ENCODE measurements at places on chromosomes 13 and 19.

DNA sequence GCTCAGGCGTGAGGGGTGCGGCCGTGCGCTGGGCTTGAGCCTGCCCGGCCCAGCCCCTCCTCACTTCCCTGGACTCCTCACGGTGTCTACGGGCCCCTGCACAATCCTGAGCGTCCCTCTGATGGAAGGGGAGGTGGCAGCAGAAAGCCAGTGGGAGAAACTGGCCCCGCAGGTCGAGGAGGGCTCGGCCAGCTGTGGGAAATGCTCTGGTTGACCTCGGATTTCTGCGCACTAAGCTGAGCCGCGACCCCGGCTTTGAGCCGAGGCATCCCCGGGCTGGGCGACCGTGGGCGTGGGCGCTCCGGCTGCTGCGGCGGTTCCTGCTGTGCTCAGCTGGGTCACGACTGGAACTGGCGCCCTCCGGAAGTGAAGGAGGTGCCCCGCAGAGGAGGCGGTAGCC lies 70.1 kb downstream of the ZNF208 start:
- no peak for DNase-seq

DNA sequence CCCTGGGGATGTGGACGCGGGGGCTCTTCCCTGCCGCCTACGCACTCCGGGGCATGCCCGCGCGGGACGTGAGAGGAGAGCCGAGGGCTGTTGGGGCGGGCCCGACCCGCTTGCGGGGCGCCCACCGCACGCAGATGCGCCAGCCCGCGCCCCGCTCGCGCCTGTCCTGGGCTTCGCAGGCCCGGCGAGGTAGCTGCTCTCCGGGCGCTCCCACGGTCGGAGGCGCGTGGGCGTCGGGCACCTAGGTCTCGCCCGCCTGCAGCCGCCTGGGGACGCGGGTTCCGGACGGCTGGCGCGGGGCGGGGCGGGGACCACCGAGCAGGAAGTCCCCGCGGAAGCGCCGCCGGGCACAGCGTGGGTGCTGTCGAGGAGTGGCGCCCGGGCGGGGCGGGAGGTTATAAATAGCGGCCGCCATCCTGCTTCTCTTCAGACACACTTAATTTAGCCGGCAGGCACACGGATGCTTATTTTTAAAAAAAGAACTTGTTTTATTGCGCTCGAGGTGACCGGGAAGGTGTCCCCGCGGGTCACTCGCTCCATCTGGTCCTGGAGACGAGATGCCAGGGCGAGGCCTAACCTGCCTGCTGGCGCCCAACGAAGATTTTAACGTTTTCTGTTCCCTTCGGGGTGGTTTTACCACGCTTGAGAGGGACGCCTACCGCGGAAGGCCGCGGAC lies 561 bp upstream of the GJA3 start:
- DNase-seq: peak; percentile 63

DNA sequence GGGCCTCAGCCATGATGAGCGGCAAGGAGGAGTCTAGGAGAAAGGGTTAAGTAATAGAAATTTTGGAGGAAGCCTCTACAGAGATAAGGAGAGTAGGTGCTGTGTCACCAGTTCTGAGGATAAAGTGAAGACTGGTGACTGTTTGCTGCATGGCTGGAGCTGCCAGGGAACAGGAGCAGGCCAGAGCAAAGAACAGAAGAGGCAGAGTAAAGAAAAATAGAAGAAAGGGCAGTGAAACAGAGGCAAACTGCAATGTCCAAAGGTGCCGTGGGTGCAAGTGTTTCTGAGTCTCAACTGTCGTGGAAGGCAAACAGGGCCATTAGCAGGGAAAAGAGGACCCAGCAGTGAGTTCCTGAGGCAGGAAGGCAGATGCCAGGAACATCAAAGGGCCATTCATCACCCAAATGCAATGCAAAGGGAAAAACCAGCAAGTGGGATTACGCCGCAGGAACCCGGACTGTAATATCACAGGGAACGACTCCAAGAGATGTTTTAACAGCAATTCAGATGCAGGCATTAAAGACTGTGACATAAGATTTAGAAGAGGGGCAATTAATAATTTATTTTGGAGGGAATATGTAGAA lies 318.3 kb downstream of the FOXO1 start:
- no peak for DNase-seq

GRCh38 chr13:51044023-51044665 lies 66.9 kb downstream of the C13orf42 start:
- DNase-seq: no peak

- DNase-seq: no peak
Observed at GRCh38 chr13:98083507-98083906, 59.4 kb upstream of the FARP1 start.

DNA sequence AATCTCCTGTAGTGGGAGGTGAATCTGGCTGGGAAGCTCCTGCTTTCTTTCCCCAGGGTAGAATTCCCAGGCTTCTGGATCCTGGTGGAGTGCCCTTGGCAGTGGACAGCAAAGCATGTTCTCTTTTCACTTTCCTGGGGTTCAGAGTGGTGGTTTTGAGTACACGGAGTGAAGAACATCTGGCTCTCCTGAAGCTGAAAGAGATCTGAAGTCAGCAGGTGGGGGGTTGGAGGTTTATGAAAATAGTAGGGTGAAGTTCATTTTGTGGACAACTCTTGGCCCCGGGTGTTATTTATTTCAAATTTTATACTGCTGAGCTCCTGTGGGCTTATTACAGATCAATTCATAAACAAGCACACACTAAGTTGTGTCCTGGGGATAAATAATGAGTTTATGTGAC lies 497.3 kb downstream of the KLF5 start:
- DNase-seq: no peak

GRCh38 chr19:1871630-1872029 lies 8.3 kb upstream of the KLF16 start:
- no peak for DNase-seq

- DNase-seq: peak; percentile 54
Observed at GRCh38 chr19:10544242-10544752, 593 bp downstream of the ATG4D start.

- no peak for DNase-seq
Observed at GRCh38 chr13:64441740-64442139, 2788.4 kb downstream of the PCDH9 start.

- DNase-seq: no peak
Observed at GRCh38 chr19:12786141-12786870, 5.0 kb upstream of the JUNB start.

Data from GM13976 (cell line).